ENCODE measurements at places on chromosomes 6 and 20.

DNA sequence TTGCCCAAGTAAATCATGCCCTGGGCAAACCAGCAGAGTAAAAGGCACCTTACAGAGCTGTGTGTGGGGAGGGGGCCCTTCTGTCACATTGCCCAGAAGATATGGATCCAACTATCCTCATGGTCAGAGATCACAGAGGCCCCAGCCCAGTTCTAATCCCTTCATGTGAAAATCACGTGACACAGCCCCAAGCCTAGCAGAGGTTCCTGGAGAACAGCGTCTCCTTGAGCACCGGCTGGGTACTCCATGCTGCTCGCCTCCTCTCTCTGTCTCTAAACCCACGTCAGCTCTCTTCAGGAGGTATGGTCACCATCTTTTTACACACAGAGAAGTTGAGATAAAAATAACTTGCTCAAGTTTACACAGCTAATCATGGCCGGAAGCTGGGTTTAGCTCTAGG, 230.2 kb downstream of the ANKRD60 start:
- H3K36me3 ChIP-seq = no peaks in the 10 kb centered on the region
- H3K4me3 ChIP-seq = no peak overlapping the region
- no peaks in the 10 kb centered on the region for H3K27me3 ChIP-seq
- no peak overlapping the region for H3K27ac ChIP-seq
- no peaks in the 10 kb centered on the region for H3K4me1 ChIP-seq

DNA sequence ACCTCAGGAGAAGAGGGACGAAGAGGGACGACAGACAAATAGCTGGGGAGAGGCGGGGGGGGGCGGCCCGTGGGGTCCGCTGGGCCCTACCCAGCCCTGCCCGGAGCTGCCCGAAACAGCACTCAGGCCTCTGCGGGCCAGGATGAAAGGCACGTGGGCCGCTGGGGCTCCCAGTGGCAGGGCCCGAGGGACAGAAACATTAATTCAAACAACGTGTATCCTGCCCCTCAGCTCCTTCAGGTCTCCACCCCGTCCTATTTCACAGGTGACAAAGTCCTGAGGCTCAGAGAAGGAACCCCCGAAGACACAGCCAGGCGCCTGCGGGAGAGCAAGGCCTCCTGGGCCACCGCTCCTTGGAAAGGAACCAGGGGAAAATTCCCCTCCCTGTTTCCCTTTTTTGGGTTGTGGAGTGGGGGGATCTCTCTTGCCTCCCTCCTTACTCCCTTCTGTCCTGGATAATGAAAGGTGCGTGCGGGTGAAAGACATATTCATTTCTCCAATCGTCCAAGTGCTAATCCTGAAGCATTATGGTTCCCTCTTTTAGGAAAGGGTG, 93.3 kb downstream of the RNASET2 start:
- no peaks in the 10 kb centered on the region for H3K36me3 ChIP-seq
- H3K4me1 ChIP-seq = no peaks in the 10 kb centered on the region
- peaks cover 7% of the 10 kb centered on the region for H3K27me3 ChIP-seq
- DNase-seq = no peak
- H3K27ac ChIP-seq = no peak overlapping the region

DNA sequence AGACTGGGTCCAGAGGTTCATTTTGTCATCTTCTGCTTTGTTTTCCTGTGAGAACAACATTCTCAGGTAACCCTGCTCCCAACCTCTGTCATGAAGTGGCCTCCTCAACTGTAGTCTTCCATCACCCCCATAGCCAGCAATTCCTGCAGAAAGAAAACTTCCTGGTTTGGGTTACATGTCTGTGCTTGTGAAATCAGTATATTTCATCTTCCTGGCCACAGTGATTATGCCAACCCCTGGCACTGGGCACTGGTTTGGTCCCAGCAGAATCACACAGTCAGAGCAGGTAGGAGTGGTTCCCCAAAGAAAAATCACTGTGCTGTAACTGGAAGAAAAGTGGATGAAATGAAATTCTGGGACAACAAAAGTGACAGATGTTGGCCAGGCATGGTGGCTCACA, 52.5 kb downstream of the CRYBG1 start:
- H3K4me3 ChIP-seq = no peak overlapping the region
- no peak for DNase-seq
- H3K27me3 ChIP-seq = peaks cover 27% of the 10 kb centered on the region
- H3K36me3 ChIP-seq = no peaks in the 10 kb centered on the region
- H3K27ac ChIP-seq = no peak overlapping the region

DNA sequence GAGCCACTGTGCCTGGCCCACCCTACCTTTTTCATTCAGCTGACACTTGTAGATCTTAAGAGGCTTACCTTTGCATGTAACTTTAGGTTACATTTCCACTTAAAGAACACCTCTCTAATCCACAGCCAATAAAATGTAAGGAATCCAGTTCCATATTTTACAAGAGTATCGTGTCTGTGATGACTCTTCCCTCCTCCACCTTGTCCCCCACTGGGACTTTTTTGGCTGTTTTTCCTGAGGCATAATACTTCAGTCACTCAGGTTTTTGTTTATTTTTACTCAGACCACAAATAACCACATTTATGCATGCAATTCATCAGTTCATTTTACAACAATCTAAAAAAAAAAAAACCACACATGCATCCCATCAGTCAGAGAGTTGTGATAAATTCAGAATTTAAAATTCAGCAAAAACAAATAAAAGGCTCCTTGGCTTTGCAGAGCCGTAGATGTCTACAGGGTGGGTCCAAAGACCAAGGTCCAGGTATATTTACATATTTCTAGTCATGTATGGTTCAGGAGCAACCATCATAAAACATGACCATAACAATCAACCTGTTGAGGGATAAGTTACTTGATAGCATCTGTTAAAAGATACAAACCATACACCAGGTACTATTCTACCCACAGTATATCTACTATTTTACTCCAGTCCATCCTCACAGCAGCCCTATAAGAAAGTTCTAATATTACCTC, 9.9 kb downstream of the ATXN1 start:
- H3K27me3 ChIP-seq = no peaks in the 10 kb centered on the region
- no peak overlapping the region for H3K4me3 ChIP-seq
- H3K36me3 ChIP-seq = no peaks in the 10 kb centered on the region
- no peak for DNase-seq
- no peaks in the 10 kb centered on the region for H3K4me1 ChIP-seq
- H3K27ac ChIP-seq = no peak overlapping the region

DNA sequence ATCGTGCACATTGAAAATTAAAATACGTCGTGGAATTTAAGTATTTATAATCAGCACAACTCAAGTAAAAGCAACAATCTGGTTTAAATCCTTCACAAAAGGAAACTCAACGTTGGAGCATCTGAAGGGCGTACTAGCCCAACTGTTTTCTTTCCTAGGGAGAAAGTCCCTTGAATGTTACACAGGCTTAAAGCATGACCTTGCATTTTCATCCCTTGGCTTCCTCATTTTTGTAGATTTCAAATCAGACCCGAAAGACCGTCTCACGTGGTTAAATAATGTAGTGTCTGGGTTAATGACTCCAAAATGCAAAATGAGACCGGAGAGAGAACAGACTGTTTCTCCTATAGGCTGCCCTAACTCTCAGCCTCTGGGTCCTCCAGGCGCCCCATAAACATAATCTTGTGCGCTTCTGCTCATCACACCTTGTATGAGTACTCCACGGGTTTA, 249.2 kb upstream of the RREB1 start:
- no peak overlapping the region for H3K4me3 ChIP-seq
- H3K27ac ChIP-seq = no peak overlapping the region
- no peaks in the 10 kb centered on the region for H3K27me3 ChIP-seq
- no peaks in the 10 kb centered on the region for H3K36me3 ChIP-seq
- no peak for DNase-seq
- H3K4me1 ChIP-seq = no peaks in the 10 kb centered on the region

DNA sequence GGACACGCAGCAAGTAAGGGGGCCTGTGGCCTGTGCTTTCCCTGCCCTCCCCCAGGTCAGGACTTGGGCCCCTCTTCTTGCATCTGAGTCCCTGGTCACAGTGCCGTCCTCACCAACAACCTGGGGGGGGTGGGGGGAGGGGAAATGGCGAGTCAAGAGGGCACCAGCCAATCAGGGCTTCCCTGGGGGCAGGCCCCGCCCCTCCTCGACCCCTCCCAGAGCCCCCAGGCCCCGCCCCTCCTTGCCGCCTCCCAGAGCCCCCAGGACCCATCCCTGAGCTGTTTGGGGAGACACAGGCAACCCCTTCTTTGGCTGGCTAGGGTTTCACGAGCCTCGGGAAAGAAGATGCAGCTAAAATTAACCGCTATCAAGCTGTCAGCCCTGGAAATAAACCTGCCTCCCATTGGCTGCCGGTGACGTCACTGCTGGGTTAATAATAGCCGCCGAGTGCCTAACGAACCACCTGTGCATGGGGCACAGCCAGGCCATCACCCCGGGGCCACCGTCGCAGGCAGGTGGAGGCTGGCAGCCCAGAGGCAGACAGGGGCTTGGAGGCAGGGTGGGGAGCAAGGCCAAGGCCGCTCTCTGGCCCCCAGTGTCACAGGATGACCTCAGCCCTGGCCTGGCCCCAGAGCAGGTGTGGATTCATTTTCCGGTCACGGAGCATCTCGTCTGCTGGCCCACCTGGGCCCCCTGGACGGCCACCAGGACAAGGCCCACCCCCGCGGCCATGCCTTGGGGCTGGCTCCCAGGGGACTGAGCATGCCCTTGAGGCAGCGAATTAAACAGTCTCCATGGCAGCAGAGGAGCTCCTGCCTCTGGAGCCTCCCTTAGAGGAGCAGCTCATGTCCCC, 3.2 kb upstream of the EEF1A2 start:
- no peak overlapping the region for H3K27ac ChIP-seq
- H3K4me3 ChIP-seq = no peak overlapping the region
- H3K27me3 ChIP-seq = peaks cover 27% of the 10 kb centered on the region

DNA sequence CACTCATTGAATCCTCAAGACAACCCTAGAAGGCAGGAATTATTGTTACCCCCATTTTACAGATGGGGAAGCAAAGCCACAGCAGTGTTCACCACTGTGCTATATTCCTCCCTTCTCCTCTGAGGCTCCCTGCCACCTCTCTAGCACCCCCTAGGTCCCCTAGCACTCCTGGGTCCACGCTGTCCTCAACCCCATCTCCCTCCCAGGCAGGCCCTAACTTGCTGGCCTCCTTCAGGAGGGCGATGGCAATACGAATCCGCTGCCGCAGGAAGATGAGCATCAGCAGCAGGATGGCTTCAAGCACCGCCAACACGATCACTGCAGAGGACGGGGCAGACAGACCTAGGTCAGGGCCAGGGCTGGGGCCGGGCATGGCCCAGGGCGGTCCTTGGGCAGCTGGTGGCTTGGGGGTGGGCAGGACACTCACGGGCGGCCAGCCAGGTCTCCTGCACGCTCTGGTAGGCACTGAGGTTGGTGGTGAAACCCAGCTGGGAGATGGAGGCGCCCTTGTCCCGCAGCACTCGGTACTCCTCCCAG, 7.8 kb upstream of the NEU1 start:
- H3K4me3 ChIP-seq = no peak overlapping the region
- DNase-seq = peak; percentile 67
- H3K27me3 ChIP-seq = no peaks in the 10 kb centered on the region
- H3K4me1 ChIP-seq = no peaks in the 10 kb centered on the region
- H3K27ac ChIP-seq = no peak overlapping the region

DNA sequence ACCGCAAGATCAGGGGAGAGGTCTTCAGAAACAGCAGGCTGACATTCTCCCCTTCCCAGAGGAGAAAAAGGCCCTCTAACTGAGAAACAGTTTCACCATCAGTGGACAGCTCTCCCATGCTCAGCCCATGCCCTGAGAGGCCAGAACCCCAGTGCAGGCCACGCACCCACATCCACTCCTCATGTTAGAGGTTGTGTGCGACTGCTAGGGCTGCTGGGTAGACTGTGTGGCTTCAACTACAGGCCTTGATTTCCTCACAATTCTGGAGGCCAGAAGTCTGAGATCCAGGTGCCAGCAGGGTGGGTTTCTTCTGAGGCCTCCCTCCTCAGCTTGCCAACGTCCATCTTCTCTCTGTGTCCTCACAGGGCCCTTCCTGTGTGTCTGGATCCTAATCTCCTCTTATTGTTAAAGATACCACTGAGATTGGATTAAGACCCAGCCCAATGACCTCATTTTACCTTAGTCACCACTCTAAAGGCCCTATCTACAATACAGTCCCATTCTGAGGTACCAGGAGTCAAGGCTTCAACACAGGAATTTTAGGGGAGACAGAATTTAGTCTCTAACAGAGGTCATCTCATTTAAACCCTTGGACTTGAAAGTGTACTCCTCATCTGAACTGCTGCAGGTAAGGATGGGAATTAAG, 67.7 kb upstream of the CD93 start:
- H3K4me3 ChIP-seq = no peak overlapping the region
- H3K4me1 ChIP-seq = peaks cover 17% of the 10 kb centered on the region
- H3K27me3 ChIP-seq = no peaks in the 10 kb centered on the region
- DNase-seq = peak; percentile 42

GRCh38 chr20:15909995-15910394, 663.3 kb downstream of the KIF16B start:
- no peak for DNase-seq
- no peak overlapping the region for H3K4me3 ChIP-seq
- H3K36me3 ChIP-seq = no peaks in the 10 kb centered on the region

DNA sequence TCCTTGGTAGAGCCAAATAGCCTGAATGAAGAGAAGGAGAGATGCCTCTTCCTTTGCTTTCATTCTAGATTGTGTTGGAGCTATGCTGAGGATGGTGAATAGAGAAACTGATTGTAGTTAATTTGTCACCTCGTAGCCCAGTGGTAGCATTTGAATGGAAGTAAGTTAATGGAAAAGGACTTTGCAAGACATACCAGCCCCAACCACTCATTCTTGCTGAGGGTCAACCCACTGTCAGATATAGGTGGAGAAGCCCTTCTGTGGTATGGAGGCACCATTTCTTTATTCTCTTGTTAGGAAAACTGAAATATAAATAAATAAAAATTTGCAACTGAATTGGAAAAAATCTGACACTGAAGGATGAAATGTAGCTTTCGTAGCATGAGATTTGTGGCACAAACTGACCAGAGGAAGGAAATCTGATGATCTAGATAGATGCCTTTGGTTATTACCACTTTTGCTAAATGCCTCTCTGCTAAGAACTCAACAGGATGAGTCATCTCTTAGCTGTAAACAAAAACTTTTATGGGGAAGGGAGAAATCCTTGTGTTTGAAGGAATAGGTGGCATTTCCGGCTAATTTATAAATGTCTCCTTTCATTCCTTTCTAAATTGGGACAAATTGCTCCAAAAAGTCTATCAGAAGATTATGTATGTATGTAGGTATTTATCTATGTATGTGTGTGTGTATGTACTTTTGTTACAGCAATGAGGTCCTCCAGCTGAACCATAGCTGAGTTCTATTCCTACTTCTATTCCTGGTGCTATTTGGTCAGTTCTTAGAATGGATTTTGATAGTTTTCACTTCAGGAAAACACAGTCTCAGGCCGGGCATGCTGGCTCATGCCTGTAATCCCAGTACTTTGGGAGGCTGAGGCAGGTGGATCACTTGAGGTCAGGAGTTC, 76.5 kb upstream of the SUPT3H start:
- no peak for DNase-seq
- H3K27ac ChIP-seq = no peak overlapping the region
- H3K27me3 ChIP-seq = peaks cover 47% of the 10 kb centered on the region
- H3K36me3 ChIP-seq = no peaks in the 10 kb centered on the region
- peaks cover 15% of the 10 kb centered on the region for H3K4me1 ChIP-seq
- H3K4me3 ChIP-seq = no peak overlapping the region

All from endodermal cell (in vitro differentiated cells).